ENCODE measurements at places on chromosomes 3 and 15. TPM values are rescaled to one million over a fixed set of nuclear protein-coding genes. Genes with fewer than 3 reads are reported as not detected.

GRCh38 chr3:46926039-46926438 is 48.5 kb downstream of the PTH1R start:
- no peaks in the 10 kb centered on the region for H3K4me1 ChIP-seq
- no peak overlapping the region for H3K27ac ChIP-seq
- no peak for DNase-seq
- peaks cover 27% of the 10 kb centered on the region for H3K36me3 ChIP-seq

DNA sequence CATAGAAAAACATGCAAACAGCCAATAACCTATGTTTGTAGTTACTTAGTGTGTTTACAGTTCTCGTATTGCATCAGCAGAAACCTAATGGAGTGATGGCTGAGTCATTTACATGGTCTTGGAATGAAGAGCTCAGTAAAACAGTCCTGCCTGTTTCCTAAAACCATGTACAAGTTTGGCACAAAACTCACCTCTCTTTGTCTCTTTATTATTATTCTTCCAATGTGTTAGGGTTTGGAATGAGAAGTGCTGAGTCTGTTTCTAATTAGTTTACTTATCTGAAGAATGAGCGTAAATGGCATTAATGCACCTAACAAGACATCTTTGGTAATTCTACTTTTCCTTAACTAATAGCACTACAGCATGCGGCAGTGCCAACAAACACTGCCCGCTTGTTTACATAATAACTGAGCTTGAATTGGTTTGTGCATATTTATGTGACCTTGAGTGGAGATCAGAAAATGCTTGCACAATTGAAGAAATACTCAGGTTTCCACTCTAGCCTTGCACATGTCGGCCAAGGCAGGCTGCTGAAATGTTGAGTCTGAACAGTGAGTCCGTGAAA is 385.4 kb upstream of the SEMA6D start:
- no peak for DNase-seq
- no peak overlapping the region for H3K4me3 ChIP-seq
- no peaks in the 10 kb centered on the region for H3K36me3 ChIP-seq
- H3K4me1 ChIP-seq: no peaks in the 10 kb centered on the region
- H3K27ac ChIP-seq: no peak overlapping the region

GRCh38 chr3:197419696-197420095 is 121.3 kb upstream of the DLG1 start:
- no peak overlapping the region for H3K4me3 ChIP-seq
- no peaks in the 10 kb centered on the region for H3K36me3 ChIP-seq
- DNase-seq: no peak
- no peak overlapping the region for H3K27ac ChIP-seq
- no peaks in the 10 kb centered on the region for H3K27me3 ChIP-seq

DNA sequence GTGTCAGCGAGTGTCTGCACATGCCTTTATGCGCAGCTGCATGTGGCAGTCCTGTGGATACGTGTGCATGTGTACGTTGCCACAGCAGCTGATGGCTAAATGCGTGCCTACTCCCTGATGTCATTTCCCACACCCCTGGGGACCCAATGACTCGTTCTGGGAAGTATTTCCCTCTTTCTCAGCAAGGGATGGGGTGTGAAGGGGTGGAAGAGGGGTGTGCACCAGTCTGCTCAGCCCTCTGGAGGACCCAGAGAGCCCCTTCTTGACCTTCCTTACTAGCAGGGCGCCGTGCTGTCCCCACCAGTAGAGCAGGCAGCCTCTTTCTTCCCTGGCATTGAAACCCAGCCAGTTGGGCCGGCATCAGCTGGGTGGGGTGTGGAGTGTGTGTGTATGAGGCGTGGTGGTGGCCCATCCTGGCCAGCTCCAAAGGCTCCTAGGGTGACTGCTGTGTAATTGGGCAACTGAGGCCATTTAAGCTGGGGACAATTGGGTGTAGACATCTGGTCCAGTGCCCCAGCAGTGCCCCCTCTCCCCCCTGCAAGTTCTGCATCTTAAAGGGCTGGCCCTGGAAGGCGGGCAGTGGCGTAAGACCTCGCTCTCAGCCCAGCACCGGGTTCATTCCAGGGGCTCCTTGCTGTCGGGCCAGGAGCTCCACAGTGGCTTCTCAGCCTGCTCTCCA is 19.2 kb downstream of the SNX33 start:
- no peak overlapping the region for H3K27ac ChIP-seq
- H3K4me3 ChIP-seq: no peak overlapping the region
- H3K27me3 ChIP-seq: no peaks in the 10 kb centered on the region
- DNase-seq: no peak
- no peaks in the 10 kb centered on the region for H3K36me3 ChIP-seq
- H3K4me1 ChIP-seq: 0 out of 2 replicates have a peak, but pooled peaks cover under 1% of the 10 kb centered on the region

DNA sequence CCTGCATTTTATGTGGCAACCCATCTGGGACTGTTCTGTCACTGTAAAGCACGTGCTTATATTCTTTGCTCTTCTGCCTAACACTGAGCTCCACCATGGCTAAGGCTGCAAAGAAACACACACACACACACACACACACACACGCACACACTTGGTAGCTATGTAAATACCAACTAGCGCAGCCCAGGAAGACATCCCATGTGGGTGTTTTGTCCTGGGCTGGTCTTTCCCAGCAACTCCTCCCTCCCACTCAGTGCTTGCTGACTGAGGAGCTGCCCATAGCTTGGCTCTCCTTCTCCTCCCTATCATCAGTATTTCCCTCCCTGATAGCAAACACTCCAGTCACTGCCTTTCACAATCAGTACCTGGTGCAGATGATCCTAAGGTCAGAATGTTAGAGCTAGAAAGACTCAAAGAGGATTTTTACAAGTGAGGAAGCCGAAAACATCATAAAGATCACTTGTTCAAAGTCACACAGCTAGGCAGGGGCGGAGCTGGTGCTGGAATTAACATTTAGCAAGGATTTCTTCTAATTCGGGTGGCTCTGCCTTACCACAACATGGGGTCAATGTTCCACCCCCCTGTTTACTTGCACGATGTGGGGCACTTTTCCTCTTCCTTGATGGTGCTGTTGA is 377.1 kb upstream of the TBL1XR1 start:
- H3K36me3 ChIP-seq: no peaks in the 10 kb centered on the region
- H3K27me3 ChIP-seq: no peaks in the 10 kb centered on the region
- no peak overlapping the region for H3K4me3 ChIP-seq
- H3K27ac ChIP-seq: no peak overlapping the region

DNA sequence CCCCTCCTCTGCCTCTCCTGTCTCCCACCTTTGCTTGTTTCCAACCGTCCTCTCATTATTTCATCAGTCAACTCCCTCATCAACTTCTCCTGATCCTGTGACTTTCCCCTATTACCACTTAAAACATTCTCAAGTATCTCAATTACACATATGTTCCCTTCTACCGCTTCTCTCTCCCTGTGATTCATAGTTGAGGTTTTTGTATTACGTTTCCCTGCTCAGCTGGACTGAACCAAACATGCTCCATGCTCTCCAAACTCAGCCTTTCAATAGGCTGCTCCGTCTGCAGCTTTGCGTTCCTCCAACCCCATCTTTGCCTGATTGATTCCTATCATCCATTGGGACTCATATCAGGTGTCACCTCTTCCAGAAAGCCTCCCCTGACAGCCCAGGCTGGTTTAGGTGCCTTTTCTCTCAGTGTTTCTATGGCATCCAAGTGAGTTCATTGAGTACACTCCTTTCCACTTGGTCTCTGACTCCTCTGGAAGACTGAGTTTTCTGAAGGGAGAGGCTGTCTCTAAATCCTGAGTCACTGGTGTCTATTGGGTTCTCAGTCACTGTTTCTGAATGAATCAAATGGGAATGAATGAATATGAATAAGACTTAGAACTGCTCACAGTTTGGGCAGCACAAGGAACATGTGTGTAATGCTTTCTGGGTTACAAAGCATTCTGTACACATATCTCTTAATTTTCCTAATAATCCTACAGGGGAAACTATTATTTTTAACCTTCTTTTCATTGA is 56.4 kb downstream of the PLD1 start:
- H3K36me3 ChIP-seq: no peaks in the 10 kb centered on the region
- H3K4me1 ChIP-seq: no peaks in the 10 kb centered on the region
- no peak overlapping the region for H3K4me3 ChIP-seq
- no peak overlapping the region for H3K27ac ChIP-seq
- no peak for DNase-seq
- no peaks in the 10 kb centered on the region for H3K27me3 ChIP-seq

DNA sequence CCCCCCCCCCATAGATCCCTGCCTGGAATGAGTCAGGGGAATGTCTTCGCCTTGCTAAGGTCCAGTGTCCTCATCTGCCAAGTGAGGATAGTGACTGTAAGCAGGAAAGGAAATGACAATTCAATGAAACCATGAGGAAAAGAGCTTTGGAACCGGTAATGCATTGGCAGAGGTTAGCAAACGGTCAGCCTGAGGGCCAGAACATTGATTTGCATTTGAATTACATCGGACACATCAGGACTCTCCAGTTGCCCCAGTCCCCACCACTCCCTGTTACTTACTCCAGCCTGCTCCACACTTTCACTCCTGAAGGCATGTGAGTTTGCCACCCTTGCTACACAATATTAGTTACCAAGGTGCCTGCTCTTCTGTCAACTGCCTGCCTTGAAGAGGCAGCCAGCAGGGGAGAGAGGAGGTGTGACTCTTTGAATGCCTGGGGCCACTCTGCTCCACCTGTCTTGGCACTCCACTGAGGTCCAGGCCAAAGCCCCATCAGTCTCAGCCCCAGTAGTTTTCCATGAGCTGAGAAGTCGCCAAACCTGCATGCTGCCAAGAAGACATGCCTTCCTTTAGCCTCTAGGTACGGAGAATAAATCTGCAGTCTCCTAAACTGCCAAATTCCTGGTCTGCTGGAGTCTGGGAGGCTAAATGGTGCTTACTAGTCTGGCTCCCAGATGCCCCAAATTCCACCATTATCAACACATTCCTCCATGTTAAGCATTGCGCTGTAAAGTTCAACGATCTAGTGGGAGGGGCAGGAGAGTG is 191.7 kb upstream of the TLE3 start:
- no peak overlapping the region for H3K27ac ChIP-seq
- peaks cover 5% of the 10 kb centered on the region for H3K4me1 ChIP-seq
- H3K27me3 ChIP-seq: no peaks in the 10 kb centered on the region

DNA sequence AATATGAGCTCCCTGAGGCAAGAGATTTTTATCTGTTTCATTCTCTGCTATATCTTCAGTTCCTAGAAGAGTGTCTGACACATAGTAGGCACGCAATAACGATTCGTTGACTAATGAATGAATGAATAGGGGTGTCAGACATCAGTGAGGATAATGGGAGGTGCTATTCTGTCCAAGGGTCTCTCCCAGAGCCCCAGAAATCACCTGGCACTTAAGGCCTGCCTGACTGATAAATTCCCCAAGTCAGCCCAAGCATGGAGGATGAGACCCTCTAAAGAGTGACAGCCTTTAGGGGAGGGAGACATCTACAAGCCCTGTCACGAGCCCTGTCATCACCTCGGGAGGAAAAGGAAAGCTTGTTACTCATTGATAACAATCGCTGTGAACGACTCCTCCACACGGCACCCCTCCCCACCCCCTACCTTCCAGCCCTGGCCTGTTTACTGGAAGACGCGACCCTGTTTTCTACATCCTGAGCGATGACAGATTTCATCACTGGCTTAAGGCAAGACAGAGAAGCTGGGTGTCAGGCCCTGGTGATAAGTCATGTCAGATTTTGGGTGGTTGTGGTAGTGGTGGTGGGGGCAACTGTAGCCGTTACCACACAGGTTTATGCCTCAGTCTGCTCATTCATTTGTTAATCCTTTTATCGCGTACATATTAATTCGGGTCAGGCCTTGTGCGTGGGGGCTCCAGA is 23.1 kb downstream of the BHLHE40 start:
- H3K27me3 ChIP-seq: no peaks in the 10 kb centered on the region
- H3K4me1 ChIP-seq: no peaks in the 10 kb centered on the region
- DNase-seq: no peak
- no peaks in the 10 kb centered on the region for H3K36me3 ChIP-seq
- no peak overlapping the region for H3K4me3 ChIP-seq

- H3K36me3 ChIP-seq: no peaks in the 10 kb centered on the region
- H3K27ac ChIP-seq: no peak overlapping the region
- no peak for DNase-seq
- no peak overlapping the region for H3K4me3 ChIP-seq
- no peaks in the 10 kb centered on the region for H3K4me1 ChIP-seq
- no peaks in the 10 kb centered on the region for H3K27me3 ChIP-seq
Measured at GRCh38 chr3:62479326-62479725, 106.0 kb upstream of the FEZF2 start.

- no peaks in the 10 kb centered on the region for H3K36me3 ChIP-seq
- DNase-seq: no peak
- no peaks in the 10 kb centered on the region for H3K4me1 ChIP-seq
- no peak overlapping the region for H3K27ac ChIP-seq
- H3K27me3 ChIP-seq: peaks cover 2% of the 10 kb centered on the region
- no peak overlapping the region for H3K4me3 ChIP-seq
Measured at GRCh38 chr15:78614021-78614420, 6.8 kb downstream of the CHRNA3 start.

The IRAK2 gene
- 1.5 TPM for total RNA-seq

The ANKRD63 gene
- 0.26 TPM for total RNA-seq

The HIGD2B gene
- total RNA-seq: not detected

The SI gene
- total RNA-seq: not detected

The GABRB3 gene
- total RNA-seq: 163 TPM

The SIDT1 gene
- not detected for total RNA-seq

The GOLGA8R gene
- 0.10 TPM for total RNA-seq
